ENCODE measurements at places on chromosomes 11 and 22.

DNA sequence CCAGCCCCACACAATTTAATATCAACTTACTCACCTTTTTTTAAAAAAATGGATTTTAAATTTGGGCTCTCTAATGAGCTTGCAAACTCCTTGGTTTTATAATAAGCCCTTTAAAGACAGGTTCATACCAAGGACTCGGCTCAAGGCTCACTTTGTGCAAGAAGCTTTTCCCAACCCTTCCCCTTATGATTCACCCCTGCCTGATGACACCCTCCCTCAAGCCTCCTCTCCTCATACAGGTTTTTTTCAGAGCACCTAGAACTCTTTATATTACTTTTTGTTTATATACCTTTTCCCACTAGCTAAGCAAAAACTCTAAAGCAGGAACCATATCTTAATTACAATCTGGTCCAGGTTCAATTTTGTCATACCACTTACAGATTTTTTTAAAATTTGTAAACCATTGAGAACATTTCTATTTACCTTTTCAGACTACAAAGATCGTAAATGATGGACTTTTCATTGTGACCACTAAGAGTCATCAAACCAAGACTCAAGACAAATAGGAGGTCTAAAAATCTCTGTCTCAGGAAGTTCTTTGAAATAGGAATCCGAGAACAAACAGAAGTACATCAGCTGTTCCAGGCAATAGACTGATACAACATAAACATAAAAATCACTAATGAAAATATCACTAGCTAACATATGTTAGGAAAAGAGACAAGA is 13.1 kb upstream of the EXPH5 start:
- DNase-seq: no peak

DNA sequence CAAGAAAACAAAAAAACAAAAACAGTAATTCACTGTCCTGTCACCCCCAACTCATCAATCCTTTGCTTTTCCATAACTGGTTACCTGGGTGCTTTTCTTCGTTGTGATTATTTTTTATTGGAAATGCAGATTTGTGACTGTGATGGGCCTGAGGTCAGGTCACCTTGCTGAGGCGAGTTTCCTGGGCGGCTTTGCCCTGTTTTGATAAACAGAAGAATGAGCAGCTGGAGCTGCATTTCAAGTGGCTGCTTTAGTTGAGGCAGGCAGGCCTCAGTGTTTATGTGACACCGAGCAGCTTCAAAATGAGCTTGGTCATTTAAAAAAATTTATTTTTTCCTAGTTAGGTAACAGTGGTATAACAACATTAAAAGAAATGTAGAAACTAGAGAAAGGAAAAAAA is 22.2 kb downstream of the PTPRJ start:
- no peak for DNase-seq

DNA sequence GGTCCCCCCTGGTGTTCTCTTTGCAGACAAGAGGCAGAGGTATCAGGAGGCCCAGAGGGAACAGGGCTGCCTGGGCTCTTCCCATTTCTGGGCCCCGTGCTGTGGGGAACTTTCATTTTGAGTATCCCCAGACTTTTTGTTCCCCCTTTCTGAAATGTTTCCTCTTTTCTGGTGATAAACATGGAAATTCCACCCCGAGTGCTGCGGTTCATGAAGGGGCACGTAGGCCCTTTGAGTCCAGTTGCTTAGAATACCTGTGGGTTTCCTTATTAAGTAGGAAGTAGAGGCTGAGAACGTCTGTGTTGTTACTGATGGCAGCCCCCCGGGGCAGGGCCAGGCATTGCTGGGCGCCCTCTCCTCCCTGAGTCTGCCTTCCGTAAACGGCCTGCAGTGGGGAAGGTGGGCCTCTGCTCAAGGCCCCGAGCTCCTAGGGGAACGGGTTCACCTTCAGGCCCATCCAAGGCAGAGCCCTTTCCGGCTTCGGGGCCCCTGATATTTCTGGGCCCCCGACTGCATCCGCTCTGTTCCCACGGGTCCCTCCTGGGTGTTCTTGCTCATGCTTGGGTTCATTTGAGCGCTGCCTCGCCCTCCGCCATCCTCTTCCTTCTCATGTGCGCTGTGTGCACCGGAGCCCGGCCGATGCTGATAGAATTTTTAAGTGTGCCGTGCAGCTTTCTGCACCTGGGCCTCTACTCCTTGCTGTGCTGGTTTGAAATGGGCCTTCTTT is 12.0 kb downstream of the TBC1D22A start:
- DNase-seq: no peak

DNA sequence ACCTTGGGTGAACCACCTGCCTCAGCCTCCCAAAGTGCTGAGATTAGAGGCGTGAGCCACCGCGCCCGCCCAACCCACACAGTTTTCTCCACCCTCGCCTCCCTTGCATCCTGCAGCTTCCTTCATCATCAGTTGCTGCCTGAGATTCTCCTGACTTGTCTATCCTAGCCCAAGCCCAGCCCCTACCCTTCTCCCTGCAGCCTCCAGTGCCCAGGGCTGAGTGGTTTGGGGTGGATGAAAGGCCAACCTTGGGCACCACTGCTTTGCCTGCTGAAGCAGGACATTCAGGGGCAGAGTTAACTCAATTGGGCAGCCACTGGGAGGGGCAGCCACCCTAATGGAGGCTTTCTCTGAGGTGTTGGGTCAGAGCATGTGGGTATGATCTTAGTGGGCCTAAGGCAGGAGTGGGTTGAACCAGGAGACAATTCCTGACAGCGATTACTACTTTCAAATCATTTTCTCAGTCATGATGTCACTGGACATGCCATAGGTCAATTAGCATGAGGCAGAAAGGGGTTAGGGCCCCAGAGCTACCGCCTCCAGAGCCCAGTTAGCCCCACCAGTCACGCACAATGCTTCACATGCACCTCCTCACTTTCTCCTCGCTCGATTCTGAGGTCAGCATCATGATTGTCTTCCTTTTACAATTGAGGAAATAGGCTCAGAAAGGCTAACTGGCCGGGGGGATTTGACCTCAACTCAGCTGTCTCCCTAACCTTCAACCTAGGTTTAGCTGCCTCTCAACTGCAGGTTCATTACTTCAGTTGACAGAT is 1.0 kb upstream of the FKBP2 start:
- DNase-seq: no peak

DNA sequence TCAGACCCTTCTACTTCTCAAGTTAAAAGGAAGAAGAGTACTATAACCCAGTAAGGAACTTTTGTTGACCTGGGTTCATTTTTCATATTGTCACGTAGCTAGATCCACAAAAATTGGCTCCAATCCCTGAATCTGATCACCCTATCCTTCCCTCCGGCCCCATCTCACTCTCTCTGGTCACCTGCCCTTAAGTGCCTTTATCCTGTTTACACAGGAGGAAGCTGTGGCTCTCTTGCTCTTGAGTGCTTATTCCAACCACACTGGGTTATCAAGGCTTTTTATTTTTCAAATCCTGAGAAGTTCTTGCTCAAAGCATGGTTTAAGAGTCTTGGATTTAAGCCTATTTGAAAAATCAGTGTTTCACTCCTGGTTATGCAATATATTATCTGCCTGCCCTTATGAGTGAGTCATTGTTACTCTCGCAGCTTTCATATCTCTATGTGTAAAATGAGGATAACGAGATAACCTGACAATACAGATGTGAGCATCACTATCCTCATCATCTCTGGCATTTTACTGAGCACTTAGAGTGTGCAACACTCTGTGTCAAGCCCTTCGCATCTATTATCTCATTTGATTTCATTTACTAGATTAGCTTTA is 293.9 kb downstream of the GUCY1A2 start:
- no peak for DNase-seq

DNA sequence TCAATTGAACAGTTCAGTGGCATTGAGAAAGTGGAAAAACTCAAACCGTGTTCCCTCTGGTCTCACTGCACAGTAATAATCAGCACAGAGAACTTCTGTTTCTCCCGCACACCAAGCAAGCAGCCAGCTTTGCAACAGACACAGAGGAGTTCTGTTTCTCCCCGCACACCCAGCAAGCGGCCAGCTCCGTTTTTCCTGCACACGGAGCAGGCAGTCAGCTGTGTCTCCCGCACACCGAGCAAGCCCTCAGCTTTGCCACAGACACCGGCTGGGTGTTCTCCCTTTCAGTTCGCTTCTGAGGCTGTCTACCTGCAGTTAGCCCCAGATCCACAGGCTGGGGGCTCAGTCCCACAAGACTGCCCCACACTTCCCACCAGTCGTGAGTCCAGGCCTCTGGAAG is 9.9 kb upstream of the TALDO1 start:
- no peak for DNase-seq

- peak; percentile 2 for DNase-seq
Observed at GRCh38 chr22:23984430-23984829, 4.5 kb downstream of the GSTT2 start.

DNA sequence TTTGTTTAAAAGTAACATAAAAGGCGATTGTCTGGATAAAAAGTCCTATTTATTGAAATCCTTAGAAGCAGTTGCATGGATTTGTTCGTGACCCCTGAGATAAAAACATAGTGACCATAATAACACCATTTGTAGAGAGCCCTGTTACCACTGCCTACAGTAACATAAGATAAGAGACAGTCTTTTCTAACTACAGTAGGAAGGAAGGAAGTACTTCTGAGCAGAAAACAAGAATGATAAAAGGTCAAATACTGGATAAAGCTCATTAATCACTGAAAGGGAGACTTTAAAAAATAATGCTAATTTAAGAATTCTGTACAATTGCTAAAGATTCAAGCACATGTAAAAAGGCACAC is 47.1 kb upstream of the SOX6 start:
- DNase-seq: no peak

GRCh38 chr11:80155412-80156017 is 714.7 kb upstream of the TENM4 start:
- DNase-seq: peak; percentile 52

GRCh38 chr11:15884141-15884540 is 472.2 kb downstream of the SOX6 start:
- DNase-seq: no peak
